T-helper 17 cell (primary cell): ENCODE measurements at places on chromosomes 2 and 18. TPM values are rescaled to one million over a fixed set of nuclear protein-coding genes. Genes with fewer than 3 reads are reported as not detected.

- no peak for DNase-seq
Measured at GRCh38 chr2:178043266-178043665, 29.3 kb downstream of the PDE11A start.

GRCh38 chr18:56903686-56904085, 243.2 kb upstream of the BOD1L2 start:
- DNase-seq, result no peak

DNA sequence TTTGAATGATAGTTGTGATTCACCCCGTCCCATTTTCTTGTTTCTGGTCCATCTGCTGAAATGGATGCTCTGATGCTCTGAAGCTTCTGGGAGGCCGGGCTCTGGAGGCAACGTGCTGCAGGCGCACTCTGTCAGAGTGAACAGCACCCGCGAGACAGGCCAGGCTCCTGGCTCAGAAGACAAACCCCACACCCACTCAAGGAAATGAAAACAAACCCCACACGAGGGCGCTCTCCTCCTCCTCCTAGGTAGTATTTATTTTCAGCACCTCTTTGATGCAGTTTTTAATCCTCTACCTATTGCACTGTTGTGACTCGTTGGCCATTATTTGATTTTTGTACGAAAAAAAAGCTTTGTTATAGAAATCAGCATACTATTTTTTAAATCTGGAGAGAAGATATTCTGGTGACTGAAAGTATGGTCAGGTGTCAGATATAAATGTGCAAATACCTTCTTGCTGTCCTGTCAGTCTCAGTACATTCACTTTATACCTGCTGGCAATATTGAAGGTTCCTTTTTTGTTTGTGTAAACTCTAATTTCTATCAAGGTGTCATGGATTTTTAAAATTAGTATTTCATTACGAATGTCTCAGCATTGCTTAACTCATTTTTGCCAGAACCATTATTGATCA, 10.3 kb upstream of the CHST10 start:
- no peak for DNase-seq

DNA sequence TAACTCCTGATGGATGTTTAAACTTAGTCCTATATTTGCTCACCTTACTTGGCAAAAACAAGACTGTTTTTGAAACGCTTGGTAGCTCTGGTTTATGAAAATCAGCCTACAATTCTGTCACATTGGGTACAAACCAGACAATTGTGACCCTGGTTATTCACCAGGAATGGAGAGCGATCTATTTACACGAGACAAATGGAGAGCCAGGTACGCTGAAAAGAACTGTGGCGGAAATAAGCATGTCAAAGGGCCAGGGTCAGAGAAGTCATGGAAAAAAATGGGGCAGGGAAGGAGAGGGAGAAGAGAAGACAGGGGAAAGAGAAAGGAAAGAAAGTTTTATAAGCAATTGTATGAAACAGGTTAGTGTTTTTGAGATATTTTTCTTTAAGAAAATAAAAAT, 119.5 kb upstream of the ZFP36L2 start:
- no peak for DNase-seq

- DNase-seq, result no peak
Measured at GRCh38 chr18:27854631-27855030, 322.3 kb downstream of the CDH2 start.

ZNF2 gene
- 0.57 TPM for total RNA-seq

C2orf66 gene
- total RNA-seq, result 0.18 TPM

MC4R gene
- total RNA-seq, result not detected

EPC2 gene
- total RNA-seq, result 89.0 TPM

DNA sequence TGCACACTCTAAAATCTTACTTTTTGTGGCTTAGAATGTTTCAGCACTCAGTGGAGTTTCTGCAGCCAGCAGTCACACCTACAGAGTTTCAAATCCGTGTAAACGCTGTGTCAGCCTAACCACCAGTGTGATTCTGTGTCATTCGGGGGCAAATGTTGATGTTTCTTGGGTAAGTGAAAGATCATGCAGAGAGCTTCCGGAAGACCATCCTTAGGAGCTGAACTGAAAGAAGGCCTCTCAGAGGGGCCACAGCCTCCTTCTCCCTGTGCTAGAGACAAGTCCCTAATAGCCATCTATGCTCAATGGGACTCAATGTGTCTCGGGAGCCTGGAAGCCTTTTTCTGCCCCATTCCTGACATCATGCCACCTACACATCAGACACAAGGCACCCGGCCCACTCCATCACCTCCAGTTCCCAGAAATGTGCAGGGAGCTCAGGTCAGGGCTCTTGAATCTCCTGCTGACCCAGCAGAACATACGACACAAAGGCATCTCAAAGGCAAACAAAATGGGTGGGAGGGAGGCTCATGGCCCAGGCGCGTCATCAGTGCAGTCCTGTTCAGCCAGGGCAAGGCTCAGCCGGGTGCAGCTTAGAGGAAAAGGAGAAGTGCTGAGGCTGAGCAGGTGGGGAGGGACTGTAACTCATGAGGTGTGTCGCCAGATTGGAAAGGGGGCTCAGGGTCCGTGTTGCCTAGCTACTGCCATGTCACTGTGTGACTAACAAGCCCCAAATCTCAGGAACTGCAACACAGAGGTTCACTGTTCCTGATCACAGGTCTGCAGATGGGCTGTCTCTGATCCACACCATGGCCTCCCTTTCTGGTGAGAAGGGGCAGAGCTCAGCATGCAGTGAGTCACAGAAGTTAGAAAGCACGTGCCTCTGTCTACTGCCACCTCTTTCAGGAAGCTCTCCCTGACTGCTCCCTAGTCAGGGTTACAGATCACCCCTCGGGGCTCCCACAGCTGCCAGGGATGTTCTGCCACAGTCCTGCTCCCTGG, 82.0 kb downstream of the SMAD7 start:
- DNase-seq, result peak; percentile 15

DNA sequence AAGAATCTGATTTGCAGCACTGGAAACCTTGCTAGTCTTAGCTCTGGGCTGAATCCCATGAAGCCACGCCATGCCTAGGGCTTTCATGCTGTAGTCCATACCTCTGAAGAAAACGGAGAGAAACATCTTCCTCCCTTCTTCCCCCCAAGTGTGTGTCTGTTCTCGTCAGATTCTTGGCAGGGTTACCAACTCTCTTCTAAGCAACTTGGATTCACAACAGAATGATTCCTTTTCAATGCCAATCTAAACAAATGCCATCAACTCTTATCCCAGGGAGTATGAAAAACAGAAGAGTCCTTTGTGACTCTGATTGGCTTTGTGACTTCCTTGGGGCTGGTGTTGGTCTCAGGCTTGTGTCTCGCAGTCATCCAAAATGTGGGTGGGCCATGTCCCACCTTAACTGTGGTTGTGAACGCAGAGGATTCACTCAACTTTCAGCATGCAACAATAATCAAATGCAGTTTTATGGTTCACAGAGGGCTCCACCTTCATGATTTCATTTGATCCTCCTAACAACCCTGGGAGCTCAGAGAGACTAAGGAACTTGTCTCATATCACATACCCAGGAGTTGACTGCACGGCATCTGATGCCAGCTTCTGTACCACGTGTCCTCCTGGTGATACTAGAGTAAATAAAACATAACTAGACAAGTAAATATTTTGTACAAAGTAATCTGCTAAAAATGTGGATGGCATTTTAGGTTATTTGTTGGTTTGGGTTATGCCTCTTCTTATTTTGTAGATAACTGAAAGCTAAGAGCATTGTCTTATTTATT, 186.0 kb upstream of the TNP1 start:
- no peak for DNase-seq

DNA sequence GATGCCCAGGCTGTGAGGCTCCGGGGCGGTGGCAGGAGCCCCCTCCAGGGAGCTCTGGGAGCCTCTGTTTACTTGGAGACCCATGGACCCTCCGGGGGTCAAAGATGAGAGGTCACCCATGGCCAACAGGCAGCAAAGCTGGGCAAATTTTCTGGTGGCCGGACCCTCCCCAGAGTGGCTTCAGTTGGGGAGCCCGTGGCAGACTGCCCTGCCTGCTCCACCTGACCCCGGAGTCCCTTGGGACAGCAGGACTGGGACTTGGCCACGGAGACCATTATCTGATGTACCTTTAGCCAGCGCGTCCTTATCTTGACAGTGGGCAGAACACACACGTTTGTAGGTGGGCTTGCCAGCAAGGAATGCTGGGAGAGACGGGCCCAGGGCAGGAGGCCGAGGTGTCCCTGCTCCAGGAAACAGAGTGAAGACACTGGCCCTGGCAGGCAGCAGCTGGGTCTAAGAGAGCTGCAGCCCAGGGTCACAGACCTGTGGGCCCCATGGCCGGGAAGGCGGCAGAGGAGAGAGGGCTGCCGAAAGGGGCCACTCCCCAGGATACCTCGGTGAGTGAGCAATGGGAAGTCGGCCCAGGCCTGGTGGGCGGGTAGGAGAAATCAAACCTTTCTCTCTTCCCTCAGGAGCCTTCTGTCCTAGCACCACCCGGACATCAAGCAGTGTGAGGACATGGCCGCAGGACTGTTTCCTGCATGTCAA, at the start of the genes ABCG5 and ABCG8:
TSS of gene ABCG5 (minus strand) at position 280 of the 708 bp plus-strand sequence. CDS start at position 120, 160 bp downstream.
TSS of gene ABCG8 (plus strand) at position 412 of the 708 bp plus-strand sequence. CDS start at position 495, 83 bp downstream.
- no peak for DNase-seq

DNA sequence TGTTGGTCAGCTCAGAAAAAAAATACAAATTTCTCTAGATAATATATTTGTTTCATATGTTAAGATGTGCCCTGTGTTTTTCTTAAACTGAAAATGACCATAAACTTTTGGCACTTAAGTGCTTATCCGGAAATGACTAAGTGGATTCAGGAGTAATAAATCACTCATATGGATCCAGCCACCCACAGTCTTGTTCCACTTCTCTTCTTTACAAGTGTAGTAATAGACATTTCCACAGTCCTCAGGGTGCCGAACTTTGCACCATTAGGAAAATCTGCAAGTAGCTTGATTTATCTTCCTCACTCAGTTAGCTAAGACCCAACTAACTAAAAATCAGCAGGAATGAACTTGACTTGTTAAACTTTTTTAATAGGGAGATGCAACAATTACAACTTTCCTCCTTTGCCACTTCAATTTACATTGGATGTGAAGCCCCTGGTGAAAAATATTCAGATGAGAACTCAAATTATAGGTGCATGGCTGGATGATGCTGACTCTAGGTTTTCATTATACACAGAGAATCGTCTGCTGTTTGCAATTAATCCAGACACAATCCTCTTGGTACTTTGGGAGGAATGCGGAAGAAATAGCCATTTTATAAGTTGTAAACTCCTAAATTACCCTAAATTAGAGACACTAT, 322.5 kb downstream of the ARHGAP15 start:
- DNase-seq, result no peak

DNA sequence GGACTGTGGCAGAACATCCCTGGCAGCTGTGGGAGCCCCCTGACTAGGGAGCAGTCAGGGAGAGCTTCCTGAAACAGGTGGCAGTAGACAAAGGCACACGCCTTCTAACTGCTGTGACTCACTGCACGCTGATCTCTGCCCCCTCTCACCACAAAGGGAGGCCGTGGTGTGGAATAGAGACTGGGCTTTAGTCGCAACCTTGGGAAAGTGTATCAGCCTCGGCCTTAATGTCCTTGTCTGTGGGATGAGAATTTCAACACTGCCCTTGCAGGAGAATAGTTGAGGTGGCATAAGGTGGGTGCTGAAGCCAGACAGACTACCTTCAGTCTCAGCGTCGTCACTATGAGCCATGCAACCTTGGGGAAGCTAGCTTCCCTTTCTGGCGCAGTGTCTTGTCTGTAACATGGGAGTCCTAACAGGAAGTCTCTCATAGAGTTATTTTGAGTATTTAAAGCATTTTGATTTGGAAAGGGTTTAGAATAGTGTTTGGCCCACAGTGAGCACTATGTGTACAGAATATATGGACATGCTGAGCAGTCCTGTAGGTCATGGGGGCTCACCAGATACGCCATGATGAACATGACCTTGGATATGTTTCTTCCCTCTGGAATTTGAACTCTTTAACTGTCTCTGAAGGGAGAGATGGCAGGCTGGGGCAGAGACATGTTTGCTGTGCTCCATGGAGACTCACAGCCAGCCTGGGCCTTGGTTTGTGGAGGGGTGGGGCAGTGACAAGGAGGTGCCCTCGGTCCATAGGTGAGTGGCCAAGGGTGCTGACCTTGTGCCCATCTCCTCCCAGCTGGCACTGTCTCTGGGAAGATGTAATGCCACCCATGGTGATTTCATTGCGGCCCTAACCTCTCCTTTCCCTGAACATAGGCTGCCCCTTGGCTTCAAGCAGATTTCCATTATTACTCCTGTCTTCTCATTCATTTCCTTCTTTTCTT, 29.5 kb upstream of the SMAD7 start:
- DNase-seq, result no peak

KCNIP3 gene
- not detected for total RNA-seq

GRCh38 chr2:196356332-196356731, 185.0 kb upstream of the STK17B start:
- no peak for DNase-seq

DNA sequence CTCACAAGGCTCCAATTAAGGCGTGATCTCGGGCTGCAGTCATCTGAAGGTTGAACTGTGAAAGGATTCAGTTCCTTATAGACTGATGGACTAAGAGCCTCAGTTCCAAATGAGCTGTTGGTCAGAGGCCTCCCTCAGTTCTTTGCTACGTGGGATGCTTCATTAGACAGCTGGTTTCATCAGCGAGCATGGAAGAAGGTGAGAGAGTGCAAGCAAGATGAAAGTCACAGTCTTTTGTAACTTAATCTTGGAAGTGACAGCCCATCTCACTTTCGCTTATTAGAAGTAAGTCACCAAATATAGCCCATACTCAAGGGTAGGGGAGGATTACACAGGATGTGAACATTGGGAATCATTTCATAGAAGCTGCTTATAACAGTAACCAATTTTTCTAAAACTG, 26.8 kb downstream of the PPP1CB start:
- no peak for DNase-seq

DNA sequence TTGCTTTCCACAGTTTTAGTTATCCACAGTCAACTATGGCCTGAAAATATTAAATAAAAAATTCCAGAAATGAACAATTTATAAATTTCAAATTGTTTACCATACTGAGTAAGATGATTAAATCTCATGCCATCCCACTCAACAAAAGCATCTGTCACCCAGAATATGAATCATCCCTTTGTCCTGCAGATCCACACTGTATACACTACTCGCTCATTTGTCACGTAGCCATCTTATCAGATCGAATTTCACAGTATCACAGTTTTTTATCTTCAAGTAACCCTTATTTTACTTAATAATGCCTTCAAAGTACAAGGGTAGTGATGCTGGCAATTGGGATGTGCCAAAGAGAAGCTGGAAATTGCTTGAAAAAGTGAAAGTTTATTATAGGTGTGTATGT, 291.8 kb upstream of the LRATD1 start:
- DNase-seq, result no peak

GRCh38 chr2:5495586-5495985, 196.6 kb upstream of the SOX11 start:
- DNase-seq, result no peak
